A549 treated with GW870086 at 1 μM for 4 hours (cell line): ENCODE measurements at places on chromosomes 13 and 19. TPM values are rescaled to one million over a fixed set of nuclear protein-coding genes. Genes with fewer than 3 reads are reported as not detected.

Gene FSD1
- total RNA-seq, result 6.3 to 9.6 TPM (median 8.5 TPM) in 5 replicates

Gene VSTM2B
- total RNA-seq, result not detected in 5 replicates

Gene CATSPERD
- total RNA-seq, result not detected in 5 replicates

Gene DCT
- not detected in 5 replicates for total RNA-seq

Gene DOCK9
- total RNA-seq, result 25.7 to 33.2 TPM (median 27.0 TPM) in 5 replicates

Gene PRR22
- total RNA-seq, result 1.3 to 3.4 TPM (median 2.9 TPM) in 5 replicates

Gene ZNF66
- not detected in 5 replicates for total RNA-seq

Gene ZNF667
- total RNA-seq, result not detected in 5 replicates

Gene CCNE1
- 22.6 to 25.0 TPM (median 23.7 TPM) in 5 replicates for total RNA-seq

Gene KLK15
- total RNA-seq, result not detected in 5 replicates

Gene ZNF444
- total RNA-seq, result 18.3 to 27.3 TPM (median 27.1 TPM) in 5 replicates

Gene KLK6
- 0.15 to 1.5 TPM (median 0.28 TPM) in 5 replicates for total RNA-seq

Gene SLC7A10
- 0.08 to 0.17 TPM (median 0.15 TPM) in 3 of 5 replicates, not detected in the others for total RNA-seq

Gene GJB6
- total RNA-seq, result not detected in 5 replicates
